ENCODE measurements at places on chromosomes 12 and 14.

GRCh38 chr14:42475289-42475688 lies 868.6 kb downstream of the LRFN5 start:
- DNase-seq: no peak

DNA sequence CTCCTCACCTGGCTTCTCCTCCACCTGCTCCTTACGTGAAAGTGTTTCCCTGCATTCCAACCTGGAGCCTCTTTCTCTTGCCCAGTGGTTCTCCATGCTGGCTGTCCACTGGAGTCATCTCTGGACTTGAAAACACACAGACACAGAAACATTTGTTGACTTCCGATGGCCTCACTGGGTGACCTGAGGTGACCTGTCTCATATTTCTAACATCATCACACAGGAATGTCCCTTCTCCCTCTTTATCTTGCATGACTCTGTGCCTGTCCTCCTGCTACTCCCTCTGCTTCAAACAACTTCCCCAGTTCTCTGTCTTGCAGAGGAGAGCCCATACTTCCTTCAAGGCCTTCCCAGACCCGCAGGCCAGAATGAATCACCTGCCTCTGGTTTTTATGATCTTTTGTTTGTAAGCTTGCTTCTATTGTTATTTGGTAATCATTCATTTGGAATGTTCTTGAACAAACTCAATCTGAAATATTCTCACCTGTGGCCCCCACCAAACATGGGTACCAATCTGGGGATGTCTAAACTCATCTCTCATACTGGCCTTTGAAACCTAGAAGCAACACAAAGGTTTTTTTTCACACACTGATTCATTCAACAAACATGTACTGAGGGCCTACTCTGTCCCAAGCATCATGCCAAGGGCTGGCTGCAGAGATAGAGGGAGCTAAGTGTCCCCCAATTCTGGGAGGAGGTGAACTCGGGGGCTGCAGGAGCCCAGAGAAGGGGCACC lies 9.7 kb upstream of the RIN3 start:
- no peak for DNase-seq

GRCh38 chr12:112916270-112916669 lies 9.5 kb downstream of the OAS1 start:
- no peak for DNase-seq

DNA sequence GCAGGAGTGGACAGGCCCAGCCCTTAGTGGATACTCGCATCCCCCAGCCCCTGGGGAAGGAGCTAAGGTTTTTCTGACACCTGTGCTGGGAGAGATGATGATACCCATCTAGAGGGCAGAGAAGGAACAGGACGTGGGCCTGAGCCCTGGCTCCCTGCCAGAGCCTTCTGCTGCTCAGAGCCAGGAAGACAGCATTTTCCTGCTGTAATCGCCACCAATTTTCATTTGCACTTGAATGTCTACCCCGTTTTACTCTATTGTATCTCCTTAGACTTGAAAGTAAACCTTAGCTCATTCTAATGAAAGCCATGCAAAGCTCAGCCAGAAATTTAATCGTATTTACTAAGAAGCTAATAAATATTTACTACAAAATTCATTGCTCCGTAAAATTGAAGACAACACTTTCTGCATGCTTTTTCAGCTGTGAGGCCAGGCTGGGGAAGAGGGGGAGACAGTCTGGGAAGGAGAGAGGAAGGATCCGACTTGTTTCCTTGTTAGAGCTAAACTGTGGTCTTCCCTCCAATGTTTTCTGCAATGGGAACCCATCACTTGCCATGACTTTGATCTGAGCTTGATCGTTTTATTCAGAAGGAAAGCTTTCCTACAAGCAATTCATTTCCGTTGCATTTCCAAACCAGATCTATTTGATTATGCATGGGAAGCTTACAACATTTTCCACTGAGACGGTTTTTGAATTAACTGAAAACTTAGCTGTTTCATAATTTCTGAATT lies 17.6 kb upstream of the TRAF3 start:
- no peak for DNase-seq

DNA sequence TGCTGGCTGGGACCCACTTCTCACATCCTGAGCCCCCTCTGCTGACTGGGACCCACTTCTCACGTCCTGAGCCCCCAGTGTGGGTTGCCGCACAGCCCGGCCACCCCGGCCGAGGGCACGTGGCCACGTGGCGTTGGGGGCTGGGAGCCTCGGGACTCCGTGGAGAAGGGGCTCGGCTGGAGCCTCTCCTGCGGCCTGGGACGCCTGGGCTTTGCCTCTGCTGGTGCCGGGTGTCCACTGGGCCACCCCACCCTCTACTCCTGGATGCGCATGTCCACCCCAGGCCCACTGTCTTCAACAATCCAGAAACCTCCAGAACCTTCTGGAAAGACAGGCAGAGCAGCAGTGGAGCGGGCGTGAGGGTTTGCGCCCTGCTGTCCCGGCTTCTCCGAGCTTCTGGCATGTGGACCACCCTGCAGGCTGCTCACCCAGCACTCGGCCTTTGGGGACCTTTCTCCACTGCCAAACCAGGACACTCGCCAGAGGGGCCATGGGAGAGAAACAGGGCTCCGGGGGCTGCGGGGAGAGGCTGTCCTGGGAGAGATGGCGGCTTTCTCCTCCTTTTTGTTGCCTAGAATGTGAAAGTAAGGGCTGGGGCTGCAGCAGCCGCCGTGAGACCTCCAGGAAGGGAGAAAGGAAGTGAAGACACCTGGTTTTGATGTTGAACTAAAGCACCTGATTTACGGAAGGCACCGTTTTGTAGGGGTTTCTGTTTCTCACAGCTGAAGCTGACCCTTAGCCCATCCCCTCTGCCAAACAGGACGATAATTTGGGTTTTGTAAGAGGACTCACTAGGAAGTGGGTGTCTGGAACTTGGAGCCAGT lies 30.0 kb downstream of the NOC4L start:
- no peak for DNase-seq

DNA sequence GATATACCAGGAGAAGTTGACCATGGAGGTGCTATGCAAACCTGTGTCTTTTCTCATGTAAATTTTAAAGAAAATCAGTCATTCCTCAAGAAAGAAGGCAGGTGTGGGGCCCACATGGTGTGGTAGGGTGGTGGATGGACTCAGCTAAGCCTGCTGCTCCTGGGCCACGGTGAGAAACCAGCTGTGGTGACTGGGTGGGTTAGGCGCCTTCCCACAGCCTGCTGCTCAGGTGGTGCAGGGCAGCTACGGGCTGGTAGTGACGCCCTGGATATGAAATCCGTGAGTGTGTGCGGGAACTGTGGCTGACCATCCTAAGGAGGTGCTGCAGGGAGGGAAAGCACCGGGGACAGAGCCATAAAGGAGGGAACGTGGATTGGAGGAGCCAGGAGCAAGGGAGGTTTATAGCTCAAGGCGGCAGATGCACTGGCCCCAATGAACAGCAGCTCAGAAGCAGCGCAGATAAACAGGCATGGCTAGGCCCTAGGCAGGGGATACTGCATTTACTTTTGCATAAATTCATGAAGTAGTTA lies 408.8 kb downstream of the FUT8 start:
- no peak for DNase-seq

DNA sequence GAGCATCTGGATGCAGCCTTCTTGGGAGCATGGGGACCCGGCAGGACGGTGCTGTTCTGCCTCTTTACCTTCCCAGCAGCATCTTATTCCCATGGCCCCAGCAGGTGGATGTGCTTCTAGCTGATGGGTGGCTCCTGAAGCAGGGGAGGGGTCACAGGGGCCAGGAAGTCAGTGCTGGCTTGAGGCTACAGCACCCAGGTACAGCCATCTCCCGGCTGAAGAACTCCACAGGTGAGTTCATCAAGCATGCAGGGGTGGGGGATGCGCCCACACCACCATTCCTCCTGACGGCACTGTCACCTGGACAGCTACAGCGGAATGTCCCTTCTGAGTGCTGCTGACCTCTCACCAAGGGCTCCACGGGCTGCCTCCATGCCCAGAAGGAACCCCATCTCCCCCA lies 57.3 kb downstream of the BCL11B start:
- no peak for DNase-seq

GRCh38 chr12:95244350-95244749 lies 26.7 kb downstream of the VEZT start:
- no peak for DNase-seq

GRCh38 chr12:7099290-7099996 lies 7.2 kb upstream of the C1R start:
- DNase-seq: no peak

- DNase-seq: no peak
These were observed 690.9 kb upstream of the FBXO33 start for GRCh38 chr14:40122968-40123648.

DNA sequence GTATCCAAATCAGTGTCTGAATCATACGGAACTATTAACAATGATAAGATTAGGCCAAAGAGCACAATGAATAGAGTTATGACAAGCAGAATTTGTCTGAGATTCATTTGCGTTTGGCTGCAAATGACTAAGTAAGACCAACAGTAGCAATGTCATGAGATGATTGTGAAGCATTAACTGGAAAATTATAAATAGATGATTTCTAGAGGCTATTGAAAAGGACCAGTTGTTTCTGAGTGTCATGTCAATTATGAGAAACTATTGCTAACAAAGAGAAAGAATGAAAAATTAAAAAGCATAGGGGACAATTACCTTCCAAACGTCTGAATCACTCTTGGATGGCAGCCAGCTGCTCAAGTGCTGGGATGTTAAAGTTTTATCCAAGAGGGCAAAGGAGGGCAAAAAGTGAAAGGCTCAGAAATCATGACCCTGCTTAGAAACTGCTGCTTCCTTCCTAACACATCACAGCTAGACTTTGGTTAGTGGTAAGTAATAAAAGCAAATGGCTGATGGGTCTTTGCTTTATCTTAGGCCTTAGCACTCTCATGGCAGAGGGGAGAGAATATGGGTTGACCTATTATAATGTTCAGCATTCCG lies 89.0 kb downstream of the AKAP6 start:
- DNase-seq: no peak

GRCh38 chr12:50732591-50732990 lies 31.3 kb upstream of the ATF1 start:
- peak; percentile 14 for DNase-seq

GRCh38 chr14:67493092-67493717 lies 4.7 kb upstream of the TMEM229B start:
- DNase-seq: no peak

- peak; percentile 11 for DNase-seq
These were observed 139.1 kb downstream of the SPTSSA start for GRCh38 chr14:34322940-34323418.

- no peak for DNase-seq
These were observed 10.5 kb downstream of the CINP start for GRCh38 chr14:102352213-102352612.

DNA sequence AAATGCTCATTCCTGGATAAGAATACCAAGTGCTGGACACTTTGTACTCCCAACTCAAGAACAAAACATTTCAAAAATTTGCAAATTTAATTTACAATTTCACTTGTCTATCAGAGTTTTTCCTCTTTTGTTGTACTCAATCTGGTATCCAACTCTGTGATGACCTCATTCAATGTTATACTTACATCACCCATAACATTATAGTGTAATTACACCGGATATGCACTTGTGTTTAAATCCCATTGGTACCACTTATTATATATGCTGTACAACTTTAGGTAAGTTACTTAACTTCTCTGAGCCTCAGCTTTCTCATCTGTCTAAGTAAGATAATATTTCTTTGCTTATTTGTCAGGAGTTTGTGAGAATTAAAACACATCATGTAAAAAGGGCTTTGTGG lies 76.6 kb upstream of the KCNJ8 start:
- DNase-seq: no peak

DNA sequence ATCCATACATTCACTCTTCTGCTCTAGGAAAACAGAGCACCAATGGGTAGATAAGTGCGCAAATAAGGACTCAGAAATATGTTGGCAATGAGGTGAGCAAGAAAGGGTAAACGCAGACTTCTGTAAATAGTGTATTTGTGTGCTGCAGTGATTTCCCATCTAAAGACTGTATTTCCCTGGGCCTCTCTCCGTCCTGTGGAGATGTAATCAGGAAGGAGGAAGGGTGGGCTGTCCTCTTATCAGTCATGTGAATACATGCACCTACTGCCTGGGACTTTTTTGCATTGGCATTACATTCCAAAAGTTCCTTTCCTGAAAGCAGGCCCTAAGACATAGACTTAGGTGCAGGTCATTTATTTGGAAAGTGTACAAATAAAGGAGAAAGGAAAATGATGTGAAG lies 114.5 kb downstream of the OTOGL start:
- no peak for DNase-seq

DNA sequence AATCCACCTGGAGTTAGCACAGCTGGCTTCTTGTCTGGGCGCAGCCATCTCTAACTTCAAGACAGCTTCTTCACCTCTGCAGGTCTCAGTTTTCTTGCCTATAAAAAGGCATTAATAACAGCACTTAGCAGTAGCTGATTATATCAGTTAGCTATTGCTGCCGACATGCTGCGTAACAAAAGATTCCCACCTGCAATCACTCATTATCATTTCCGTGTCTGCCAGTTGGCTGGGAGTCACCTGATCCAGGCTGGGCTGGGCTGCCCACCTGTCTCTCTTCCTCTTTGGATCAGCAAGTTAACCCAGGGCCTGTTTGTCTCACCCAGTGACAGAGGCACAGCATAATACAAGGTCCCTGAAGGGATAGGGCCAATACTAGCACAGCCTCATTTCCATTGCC lies 109.7 kb downstream of the SCARB1 start:
- no peak for DNase-seq

GRCh38 chr14:23559010-23559925 lies 3.2 kb downstream of the THTPA start:
- no peak for DNase-seq

DNA sequence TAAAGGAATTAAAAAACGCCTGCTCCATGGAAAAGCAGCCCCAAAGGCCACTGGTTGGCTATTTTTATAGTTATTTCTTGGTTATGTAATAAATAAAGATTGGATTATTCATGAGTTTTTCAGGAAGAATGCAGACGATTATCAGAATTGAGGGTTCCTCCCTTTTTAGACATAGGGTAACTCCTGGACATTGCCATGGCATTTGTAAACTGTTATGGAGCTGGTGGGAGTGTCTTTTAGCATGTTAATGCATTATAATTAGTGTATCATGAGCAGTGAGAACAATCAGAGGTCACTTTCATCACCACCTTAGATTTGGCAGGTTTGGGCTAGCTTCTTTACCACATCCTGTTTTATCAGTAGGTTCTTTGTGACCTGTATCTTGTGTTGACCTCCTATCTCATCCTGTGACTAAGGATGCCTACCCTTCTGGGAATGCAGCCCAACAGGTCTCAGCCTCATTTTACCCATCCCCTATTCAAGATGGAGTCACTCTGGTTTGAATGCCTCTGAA lies 728.7 kb downstream of the GALC start:
- no peak for DNase-seq

GRCh38 chr12:57472391-57472790 lies 7.3 kb downstream of the ARHGAP9 start:
- DNase-seq: no peak

GRCh38 chr12:64491718-64492117 lies 39.8 kb downstream of the TBK1 start:
- no peak for DNase-seq

All from fibroblast of skin of left biceps (primary cell).